ENCODE measurements at places on chromosomes 3 and 15.

GRCh38 chr15:67504796-67505195 lies 16.1 kb upstream of the C15orf61 start:
- no peak for DNase-seq

DNA sequence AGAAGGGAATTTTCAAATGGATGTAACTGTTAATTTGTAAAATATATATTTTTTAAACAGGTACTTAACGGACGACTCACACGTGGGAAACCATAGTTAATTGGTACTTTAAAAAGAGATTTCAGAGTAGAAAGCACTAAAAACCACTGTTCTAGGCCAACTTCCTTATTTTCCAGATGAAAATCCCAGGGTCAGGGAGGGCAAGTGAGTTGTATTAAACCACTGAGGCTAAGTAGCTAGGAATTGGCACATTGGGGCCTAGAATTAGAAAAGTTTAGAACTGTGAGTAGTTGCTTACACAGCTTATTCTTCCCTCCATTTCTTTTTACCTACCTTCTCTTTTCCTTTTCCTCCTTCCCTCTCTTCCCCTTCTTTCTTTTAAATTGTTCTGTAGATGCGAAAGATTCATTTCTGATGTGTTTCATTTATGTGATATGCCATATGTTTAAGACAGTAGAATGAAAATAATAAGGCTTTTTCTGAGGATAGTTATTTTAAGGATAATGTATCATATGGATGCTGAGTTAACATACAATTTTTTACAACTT lies 4.1 kb upstream of the UTS2B start:
- DNase-seq, result no peak

DNA sequence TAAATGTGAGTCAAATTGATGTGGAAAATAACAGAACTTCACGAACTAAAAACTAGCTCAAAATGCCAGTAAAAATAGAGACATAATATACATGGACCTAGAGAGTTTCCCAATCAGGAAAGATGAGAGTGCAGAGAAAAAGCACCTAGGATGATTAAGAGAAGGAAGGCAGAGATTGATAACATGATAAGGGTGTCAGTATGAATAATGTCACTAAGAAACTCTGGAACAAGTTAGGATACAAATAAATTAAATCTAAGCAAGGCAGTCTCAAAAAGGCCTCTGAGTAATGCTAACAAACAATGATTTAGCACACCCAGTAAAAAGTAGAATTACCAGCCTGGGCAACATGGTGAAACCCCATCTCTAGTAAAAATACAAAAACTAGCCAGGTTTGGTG lies 304.7 kb upstream of the DPPA4 start:
- no peak for DNase-seq

DNA sequence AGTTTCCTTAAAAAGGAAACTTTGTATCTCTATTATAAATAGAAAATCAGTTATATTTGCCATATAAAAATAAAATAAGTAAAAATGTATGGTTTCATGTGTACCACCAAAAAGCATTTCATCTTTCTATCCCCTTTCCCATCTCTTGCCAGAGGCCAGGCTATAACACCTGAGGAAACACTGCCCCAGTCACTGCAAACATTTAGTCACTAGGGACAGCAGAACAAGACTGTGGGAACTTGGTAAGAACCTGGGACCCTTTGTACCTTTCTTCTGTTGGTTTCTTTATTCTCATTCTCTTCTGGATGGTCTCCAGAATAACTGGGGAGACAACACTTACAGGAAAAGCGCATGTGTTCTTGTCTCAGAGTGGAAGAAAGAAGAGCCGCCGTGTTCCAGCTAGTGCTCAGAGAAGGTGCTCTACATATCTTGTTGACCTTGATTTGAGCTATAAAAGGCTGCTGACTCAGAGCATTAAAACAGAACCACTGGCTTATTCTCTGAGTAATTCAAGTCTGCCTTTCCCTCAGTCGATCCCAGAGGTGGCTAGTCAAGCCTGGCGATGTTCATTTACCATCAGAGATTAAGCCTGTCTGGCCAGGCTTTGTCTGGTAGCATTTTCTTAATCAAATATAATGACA lies 361.6 kb downstream of the RBMS3 start:
- DNase-seq, result no peak

- no peak for DNase-seq
Observed at GRCh38 chr3:5768281-5768945, 580.9 kb downstream of the EDEM1 start.

- no peak for DNase-seq
Observed at GRCh38 chr3:197322149-197322548, 23.7 kb upstream of the DLG1 start.
